ENCODE measurements at places on chromosomes 13 and 19.

DNA sequence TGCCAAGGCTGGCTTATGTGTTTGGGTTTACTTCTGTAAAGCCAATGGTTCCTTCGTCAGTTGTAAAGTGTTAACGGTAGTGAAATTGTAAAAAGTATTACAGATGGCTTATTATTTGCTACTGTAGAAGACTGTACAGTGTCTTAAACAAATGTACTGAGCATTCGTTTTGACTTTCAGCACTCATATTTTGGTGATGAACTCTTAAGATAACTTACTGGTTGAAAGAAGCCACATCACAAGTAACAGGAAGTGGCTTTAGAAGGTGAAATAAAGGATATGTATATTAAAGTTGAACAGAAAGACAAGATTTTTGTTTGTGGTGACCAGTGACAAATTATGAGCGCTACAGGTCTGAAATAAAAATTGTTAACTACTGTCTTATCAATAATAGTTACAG, 64.2 kb downstream of the URI1 start:
- no peak for DNase-seq

DNA sequence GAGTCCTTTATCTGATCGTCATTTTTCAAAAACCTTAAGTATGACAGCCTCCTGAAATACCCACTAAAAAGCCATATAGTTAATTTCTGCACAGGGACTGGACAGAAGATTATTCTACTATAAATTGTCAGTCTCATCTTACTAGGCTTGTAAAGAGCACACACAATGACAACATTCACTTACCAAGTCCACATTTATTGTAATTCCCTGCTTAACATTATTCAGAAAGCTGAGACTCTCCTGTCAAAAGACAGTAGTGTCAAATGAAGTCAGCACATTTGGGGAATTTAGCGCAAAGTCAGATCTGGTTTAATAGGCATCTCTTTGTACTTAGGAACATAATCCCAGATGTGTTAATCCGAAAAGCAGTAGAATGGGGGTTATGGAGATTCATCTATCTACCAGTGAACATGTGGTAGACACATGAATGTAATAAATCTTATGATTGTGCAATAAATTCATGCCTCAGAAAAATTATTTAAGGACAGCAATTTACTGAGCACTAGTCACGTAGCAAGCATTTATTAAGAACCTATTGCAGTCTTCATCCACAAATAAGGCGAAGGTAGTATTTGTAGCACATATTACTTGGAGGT, 224.6 kb upstream of the GPC6 start:
- DNase-seq: no peak

DNA sequence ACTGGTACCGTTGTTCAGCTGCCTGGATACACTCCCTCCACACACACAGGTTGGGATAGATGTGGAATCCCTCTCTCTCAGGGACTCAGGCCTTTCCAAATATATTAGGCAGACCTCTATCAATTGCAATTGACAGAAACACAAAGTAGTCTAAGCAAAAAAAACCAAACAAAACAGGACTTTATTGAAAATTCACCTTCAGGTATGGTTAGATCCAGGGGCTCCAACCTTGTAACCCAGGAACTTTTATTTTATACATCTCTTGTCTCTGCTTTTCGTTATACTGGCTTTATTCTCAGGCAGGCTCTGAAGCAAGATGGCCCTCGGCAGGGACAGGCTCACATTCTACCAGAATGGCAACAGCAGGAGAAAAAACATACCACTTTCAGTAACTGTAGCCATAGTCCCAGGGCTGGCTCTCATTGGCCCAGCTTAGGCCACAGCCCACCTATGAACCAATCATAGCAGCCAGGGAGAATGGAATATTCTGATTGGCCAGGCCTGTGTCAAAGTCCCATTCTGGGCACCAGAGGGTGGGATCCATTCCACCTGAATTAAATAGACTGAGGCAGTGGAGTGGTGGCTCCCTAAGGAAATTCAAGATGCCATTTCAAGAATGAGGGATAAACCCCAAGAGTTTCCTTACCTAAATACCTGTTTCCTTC, 13.1 kb upstream of the CEACAM19 start:
- no peak for DNase-seq

- DNase-seq: no peak
Observed at GRCh38 chr13:25062479-25062878, 33.5 kb upstream of the PABPC3 start.

GRCh38 chr13:25649001-25649633, 277.3 kb downstream of the ATP8A2 start:
- no peak for DNase-seq

DNA sequence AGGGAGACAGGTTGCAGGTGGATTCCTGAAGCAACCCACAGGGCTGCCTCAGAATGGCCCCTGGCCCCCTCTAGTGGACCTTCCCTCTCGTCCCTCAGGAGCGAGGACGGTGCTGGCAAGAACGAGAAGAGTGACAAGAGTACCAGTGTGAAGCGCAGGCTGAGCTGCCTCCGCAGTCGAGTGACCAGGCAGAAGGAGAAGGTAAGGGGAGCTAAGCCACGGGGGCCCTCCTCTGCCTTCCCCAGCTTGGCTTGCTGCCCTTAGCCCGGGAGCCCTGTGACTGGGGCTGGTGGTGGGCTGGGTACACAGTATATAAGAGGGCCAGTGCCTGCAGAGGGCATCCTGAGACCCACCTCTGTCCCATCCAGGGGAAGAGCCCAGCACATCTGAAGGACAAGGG, 34.0 kb downstream of the ARHGEF18 start:
- no peak for DNase-seq

- DNase-seq: no peak
Observed at GRCh38 chr13:62653371-62653770, 1237.7 kb upstream of the PCDH20 start.

DNA sequence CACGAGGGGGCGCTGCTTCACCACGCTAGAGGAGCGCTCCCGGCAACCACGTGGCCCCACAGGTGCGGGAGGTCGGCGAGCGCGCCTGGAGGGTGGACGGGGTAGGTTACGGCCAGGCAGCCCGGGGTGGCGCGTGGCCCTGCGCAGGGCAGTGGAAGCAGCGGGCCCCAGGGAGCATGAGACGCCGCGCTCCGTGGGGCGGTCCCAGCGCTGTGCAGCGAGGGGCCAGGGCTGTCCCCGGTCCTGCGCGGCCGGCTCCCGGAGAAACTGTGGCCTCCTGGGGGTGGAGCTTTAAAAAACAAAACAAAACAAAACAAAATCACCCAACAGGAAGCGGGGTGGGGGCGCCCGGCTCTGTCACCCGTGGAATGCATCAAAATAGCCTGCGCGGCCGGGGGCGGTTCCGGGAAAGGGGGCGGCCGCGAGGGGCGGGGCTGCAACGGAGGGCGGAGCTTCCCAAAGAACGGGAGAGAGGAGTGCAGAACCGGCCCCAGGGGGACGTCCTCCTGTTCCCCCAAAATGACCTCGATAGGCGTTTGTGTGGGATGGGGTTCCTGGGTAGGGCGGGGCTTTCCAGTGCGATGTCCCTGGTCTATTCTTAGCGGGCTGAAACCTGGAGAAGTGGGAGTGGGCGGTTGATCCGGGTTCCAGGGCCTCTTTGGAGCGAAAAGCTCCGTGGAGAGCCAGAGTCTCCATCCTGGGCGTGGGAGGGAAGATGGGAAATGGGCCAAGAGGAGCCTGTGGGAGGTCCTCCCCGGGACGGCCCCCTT, 27.3 kb downstream of the NUMBL start:
- DNase-seq: peak; percentile 78

DNA sequence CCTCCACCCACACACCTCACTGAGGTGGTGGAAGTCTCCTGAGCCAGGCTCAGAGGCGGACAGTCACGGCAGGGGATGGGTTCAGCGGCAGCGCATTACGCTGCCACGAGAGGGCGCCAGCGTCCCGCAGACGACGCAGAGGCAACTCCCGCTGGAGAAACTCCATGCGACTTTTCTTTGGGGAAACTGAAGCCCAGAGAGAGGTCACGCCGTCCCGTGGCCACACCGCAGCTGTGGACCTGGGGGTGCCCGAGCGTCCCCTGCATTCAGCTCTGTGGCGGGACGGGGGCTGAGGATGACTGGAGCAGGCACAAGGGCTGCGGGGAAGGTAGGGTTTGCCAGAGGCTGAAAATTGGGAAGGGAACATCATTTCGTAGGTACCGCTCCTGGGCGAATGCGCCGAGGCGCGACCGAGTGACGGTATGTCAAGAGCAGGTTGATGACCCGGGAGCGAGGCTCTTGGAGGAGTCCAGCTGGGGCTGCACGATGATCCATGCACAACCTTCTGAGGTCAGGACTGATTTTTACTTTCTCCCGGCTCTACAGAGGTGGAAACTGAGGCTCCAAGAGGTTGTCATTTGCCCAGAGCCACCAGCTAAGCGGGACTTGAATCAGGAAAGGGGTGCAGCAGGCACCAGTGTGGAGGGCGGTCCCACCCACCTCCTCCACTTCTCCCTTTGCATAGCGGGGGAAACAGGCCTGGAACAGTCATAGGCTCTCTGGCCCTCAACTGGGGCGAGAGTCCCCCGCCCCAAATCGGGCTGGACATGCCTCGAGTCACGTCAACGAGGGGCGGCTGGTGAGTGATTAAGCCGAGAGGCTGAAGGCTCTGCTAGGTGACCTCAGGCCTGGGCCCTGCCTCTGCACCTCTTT, 690 bp upstream of the ARRDC2 start:
- peak; percentile 65 for DNase-seq

- no peak for DNase-seq
Observed at GRCh38 chr13:24223341-24224231, 63.1 kb downstream of the SPATA13 start.

DNA sequence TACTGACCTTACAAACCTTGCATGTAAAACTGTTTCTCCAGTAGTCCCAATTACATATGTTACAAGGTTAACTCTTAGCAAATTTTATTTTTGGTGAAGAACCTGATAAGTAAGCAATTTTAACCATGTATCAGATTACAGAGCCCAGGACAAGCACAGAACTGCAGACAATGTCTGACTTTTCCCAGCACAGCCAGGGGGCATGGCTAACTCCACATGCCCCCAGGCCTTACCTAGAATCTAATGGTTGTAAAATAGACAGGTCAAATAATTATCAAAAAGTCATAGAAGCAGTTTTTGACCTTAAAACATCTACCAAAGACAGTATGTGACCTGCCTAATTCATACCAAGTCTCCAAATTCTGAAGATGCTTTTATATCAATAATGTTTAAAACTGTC, 364.1 kb downstream of the FOXO1 start:
- DNase-seq: no peak
